ENCODE measurements at places on chromosomes 7 and 10. TPM values are rescaled to one million over a fixed set of nuclear protein-coding genes. Genes with fewer than 3 reads are reported as not detected.

The ANXA8 gene
- not detected for total RNA-seq

The PAPOLB gene
- 0.46 TPM for total RNA-seq

The CDNF gene
- total RNA-seq: 0.83 TPM

The SEMA4G gene
- total RNA-seq: 0.66 TPM

The RNF32 gene
- 0.29 TPM for total RNA-seq

The PLEKHS1 gene
- not detected for total RNA-seq

The NKX2-3 gene
- total RNA-seq: 0.19 TPM

The AKR1D1 gene
- not detected for total RNA-seq

The PON1 gene
- total RNA-seq: not detected

The DDC gene
- total RNA-seq: not detected

The RAB19 gene
- not detected for total RNA-seq

The HPSE2 gene
- total RNA-seq: 46.5 TPM

DNA sequence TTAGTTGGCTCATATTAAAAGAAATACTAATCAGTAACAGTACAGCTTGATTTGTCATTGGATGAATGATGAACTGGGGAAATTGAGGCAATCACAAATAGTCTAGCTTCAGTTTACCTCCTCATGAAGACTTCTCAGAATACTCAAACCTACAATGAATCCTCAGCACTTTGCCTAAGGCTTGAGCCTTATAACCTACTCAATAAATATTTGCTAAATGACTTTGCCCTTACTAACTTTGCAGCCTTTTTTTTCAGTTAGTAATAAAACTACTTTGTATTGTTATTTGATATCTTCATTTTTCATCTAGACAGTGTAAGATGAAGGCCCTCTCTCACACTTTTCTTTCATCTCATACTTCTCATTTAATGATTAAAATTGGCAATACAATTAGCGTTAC, 1162.5 kb upstream of the C7orf33 start:
- no peak for DNase-seq

- no peak for DNase-seq
These were observed 212.2 kb downstream of the CHRM2 start for GRCh38 chr7:137080516-137081203.

DNA sequence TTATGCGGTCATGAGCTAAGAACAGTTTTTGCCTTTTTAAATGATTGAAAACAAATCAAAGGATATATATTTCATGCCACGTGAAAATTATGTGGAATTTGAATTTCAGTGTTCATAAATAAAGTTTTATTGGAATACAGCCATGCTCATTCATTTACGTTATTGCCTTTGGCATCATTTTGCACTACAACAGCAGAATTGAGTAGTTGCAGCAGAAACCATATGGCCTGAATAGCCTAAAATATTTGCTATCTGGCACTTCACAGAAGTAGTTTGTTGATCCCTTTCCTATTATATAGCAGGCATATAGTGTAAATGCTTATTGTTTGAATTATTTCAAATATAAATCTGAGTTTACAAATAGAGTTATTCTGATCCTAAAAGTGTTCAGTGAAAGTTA, 59.7 kb downstream of the AUTS2 start:
- DNase-seq: no peak

GRCh38 chr10:79101560-79102497, 33.1 kb downstream of the ZMIZ1 start:
- DNase-seq: no peak

GRCh38 chr7:16046041-16046440, 359.6 kb upstream of the MEOX2 start:
- DNase-seq: no peak

- DNase-seq: no peak
These were observed 5.6 kb downstream of the POR start for GRCh38 chr7:75920431-75921161.

- no peak for DNase-seq
These were observed 102.5 kb upstream of the CCDC6 start for GRCh38 chr10:60008816-60009215.

- DNase-seq: no peak
These were observed 24.9 kb upstream of the PANK1 start for GRCh38 chr10:89669985-89670384.

DNA sequence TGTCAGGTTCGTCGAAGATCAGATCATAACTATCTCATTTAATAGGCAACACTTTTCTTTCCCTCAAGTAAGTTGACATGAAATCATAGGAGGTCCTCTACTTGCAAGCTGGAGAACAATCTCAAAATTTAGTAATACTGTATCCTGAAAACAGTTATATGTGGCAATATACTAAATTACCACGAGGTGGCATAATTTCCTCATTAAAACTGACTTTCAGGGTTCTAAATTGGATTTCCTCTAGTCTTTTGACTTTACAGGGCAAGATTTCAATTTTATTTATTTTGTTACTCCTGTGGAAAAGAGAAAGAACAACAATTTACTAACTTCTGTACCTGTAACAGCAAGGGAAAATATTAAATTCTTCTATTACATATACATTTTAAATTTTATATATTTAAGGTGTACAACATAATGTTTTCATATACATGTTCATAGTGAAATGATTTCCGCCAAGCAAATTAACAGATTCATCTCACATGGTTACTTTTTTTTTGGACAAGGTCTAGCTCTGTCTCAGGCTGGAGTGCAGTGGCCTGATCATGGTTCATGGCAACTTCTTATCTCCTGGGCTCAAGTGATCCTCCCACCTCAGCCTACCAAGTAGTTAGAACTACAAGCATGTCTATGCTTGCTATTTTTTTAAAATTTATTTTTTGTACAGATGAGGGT, 53.4 kb upstream of the CYP2C18 start:
- DNase-seq: no peak

DNA sequence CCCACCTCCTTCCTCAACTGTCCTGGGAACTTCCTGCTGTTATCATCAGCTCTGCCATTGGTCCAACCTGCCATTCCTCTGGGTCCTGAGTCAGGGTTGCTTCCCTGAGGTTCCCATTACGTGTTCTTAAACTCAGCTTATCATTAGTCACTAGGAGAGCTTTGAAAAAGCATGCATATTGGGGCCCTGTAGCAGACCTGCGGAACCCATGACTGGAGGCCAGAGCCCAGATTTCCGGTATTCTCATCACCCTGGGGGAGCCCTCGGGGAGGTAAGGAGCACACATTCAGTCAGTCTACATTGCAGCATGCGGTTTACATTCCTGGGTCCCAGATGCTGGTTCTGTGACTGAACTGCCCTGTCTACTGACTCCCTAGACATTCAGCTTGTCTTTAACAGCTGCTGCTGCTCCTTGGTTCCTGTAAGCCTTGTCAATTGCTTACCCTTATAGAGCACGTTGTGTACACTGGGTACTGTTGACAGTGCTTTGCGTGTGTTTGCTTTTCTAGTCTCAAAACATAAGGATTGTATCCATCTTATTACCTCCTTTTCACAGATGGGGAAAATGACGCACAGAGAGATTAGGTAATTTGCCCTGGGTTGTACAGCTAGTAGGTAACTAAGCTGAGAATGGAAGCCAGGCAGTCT, 12.8 kb downstream of the CDHR3 start:
- no peak for DNase-seq

DNA sequence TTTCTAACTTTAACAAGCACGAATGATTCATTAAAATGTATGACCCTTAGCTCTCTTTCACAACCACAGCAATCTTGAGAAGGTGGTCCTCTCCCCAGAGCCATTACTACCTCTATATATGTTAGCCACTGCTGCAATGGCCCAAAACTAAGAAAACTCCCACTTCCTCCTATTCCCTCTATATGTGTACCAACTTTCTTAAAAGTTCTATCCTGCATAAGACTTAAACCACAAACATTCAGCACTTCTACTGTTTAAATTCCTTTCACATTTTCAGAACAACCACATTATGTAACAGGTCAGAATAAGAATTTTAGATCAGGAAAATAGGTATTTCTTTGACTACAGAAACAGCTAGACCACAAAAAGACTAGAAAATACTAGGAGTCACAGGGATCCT, 36.2 kb downstream of the WASL start:
- no peak for DNase-seq

- no peak for DNase-seq
These were observed 338.2 kb upstream of the AOAH start for GRCh38 chr7:37062560-37062859.

- DNase-seq: no peak
These were observed 97.9 kb downstream of the TMEM168 start for GRCh38 chr7:112692333-112692732.

- DNase-seq: no peak
These were observed 38.1 kb downstream of the RASGEF1A start for GRCh38 chr10:43228783-43229207.

DNA sequence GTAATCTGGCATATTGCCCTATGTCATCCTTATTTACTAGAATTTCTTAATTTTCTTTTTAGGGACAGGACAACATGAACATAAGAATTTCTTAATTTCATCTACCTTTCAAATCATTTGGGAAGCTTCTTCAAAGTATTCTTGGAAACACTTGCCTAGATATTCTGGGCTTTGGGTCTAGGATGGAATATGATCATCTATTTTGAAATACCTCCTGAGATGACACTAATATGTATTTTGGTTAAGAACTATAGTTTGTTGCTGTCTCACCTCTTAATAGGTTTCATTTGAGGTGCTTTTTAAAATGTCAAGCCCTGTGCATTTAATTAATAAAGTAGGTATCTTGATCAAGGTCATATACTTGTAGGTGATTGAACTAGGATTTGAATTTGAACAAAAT, 49.1 kb downstream of the SEPTIN7 start:
- DNase-seq: no peak

DNA sequence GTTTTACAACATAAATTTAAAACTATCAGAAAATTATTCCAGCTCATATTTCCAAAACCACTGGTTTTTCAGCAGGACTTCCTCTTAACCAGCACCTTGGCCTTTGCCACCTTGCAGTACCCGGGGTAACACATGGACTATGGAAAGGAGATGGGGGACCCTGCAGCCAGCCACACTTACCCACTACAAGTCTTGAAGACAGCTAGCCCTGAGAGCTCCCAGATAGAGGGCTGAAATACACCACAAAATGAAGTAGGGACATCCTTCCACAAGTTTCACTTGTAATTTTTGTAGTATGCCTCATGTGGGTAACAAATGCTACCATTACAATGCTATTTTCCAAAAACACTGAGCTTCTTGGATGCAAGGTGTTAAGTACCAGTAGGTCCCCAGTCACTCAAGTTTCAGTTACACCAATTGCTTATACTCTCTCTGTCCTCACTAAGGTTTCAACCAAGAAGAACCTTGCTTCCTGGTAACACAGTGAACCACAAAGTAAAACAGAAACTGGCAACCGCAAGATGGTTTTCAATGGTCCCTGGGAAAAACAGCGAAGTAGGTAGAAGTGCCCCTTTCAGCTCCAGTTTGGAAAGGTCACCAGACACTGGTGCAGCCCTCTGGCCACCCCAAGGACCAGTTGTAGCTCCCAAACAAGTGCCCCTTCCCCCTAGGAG, 110.9 kb downstream of the SGMS1 start:
- no peak for DNase-seq

GRCh38 chr7:150969475-150969874, 8.6 kb downstream of the KCNH2 start:
- DNase-seq: no peak

DNA sequence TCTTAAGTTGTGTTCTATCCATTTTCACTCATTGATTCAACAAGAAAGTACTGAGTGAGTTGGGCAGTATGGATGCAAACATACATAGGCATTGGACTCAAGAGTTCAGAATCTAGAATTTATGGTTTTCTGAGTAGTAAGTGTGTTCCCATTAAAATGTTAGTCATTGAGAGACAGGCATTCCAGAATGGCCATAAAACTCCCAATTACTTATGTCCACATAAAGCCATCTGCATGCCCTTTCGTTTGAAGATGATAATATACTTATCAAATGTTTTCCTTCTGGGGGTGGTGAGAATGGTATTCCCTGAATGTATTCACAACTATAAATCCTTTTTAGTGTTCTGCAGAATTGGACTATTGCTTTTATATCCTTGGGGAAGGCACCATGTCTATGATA, 131.6 kb downstream of the CD36 start:
- no peak for DNase-seq

- DNase-seq: no peak
These were observed 153.8 kb upstream of the AKR1E2 start for GRCh38 chr10:4672201-4672600.

DNA sequence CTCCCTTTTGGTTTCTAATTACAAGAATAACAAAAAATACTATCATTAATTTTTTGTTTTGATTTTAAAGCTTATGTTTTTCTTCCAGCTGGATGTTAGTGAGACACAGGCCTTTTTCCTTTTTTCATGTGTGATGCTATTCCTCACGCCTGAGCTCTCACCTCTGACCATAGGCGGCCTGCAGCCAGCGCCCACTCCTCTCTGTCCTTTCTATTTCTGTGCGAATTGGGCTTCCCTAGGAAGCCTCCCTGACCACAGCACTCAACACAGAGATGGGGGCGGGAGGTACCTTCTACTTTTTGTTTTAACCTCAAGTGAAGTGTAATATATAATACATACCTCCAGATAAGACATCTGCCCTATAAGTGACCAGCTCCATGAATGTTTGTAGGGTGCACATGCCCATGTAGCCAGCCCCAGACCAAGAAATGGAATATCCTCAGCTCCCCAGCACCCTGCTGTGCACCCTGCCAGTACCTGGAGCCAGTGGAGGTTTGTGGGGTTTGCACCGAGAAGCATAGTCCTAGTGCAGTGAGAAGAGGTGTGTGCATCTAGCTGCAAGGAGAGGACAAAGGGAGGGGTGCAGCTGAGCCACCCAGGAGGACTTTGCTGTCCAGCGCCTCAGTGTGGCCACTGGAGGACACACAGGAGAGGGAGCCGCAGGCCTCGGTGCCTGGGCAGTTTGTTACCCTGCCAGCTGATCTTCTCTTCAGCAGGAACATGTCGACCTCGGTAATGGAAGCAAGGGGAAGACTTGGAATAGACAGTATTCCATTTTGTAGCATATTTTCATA, 38.5 kb downstream of the BNIP3 start:
- DNase-seq: no peak

GRCh38 chr7:112067200-112067599, 139.0 kb downstream of the DOCK4 start:
- DNase-seq: no peak

DNA sequence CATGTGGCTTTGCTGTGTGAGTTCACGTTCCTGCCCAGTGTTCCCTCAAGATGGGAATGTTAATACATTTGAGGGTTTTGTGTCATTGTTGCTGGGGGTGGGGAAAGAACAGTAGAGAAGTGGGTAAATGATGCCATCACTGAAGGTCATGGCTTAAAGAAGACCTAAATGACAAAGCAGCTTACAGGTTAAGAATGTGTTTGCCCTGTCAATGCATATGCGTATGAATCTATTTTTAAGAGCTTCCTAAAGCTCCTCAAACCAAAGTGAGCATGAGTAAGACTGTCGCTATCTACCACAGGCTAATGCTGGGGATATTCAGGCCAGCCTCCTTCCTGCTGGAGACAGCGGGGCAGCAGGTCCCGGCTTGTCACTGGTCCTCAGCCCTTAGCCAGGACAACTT, 162.9 kb downstream of the CREB5 start:
- no peak for DNase-seq
